Stimulated activated naive B cell treated with anti-CD40 and anti-IgM and Interleukin-4, amounts not matched to agents 10 μg/mL and 1 μg/mL and 100 μg/mL, for 72 hours (primary cell): ENCODE measurements at places on chromosomes 5 and 9.

DNA sequence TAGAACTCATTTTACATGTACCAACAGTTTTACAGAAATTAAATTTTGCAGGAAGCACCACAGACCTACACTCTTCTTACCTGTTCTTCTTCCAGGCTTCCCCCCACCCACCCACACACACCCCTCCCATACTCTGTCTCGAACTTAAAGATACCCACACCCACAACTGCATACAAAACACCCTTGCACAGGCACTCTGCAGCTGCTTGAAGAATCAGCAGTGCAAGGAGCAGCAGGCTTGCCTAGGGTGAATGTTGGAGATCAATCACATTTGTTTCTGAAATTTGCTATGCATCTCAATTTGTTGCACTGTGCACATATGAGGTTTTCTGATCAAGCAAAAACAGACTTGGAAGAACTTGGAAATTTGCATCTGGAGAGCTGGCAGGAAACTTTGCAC, 77.5 kb upstream of the TGFBR1 start:
- no peaks in the 10 kb centered on the region for H3K4me1 ChIP-seq
- no peak overlapping the region for H3K4me3 ChIP-seq
- DNase-seq: no peak
- no peaks in the 10 kb centered on the region for H3K36me3 ChIP-seq
- H3K27me3 ChIP-seq: peaks cover 21% of the 10 kb centered on the region

- DNase-seq: no peak
- H3K27me3 ChIP-seq: peaks cover 75% of the 10 kb centered on the region
- peak within 1 kb of the TSS; percentile 78 for H3K27ac ChIP-seq
- peaks cover 12% of the 10 kb centered on the region for H3K4me1 ChIP-seq
- no peaks in the 10 kb centered on the region for H3K36me3 ChIP-seq
Measured at GRCh38 chr9:137138722-137139467, at the start of gene GRIN1. TSS of gene GRIN1 (plus strand) at chr9:137139154. CDS start at chr9:137139487, 333 bp downstream.

DNA sequence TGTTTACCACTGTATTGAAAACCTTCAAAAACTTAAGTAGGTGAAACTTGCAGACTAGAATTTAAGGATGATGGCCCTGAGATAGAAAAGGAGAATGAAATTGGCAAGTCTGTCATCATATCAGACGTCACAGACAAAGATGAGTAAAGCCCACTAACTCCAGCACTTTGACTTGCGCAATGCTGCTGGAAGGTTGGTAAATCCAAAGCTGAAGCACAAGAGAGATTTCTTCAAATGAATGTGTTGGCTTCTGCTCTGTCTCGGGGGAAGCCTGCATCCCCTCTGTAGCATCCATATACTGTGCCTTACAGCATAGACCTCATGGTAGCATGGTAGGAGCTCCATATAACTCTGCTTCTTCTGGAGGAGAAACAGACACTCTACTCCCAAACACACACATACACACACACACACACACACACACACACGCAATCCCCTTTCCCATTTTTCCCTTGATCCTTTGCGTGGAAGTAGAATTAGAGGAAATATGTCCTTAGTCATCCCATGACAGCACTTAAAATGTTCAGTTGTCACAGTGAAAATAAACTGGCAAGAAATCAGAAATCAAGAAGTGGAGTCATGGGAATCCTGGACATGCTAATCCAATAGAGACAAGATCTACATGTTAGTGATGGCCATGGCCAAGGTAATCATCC, 241.5 kb downstream of the NR3C1 start:
- H3K36me3 ChIP-seq: no peaks in the 10 kb centered on the region
- DNase-seq: no peak
- H3K27ac ChIP-seq: no peak overlapping the region
- H3K27me3 ChIP-seq: no peaks in the 10 kb centered on the region

DNA sequence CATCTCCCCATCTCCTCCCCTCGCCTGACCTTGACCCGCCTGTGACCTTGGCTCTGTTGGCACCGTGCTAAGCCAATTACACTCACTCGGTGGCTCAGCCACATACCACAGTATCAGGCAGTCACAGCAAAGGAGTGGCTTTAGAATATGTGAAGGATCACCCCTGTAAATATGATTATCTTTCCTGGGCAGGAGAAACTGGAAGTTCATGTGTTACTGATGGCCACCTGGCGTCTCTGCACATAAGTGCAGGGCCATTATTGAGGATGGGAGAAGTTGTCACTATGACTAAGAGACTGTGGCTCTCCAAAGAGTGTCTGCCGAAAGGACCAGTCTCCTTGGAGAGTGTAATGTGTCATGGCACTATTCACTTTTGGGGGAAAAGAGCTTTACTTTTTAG, 116.9 kb upstream of the S1PR3 start:
- DNase-seq: no peak
- peaks cover 26% of the 10 kb centered on the region for H3K27me3 ChIP-seq
- H3K36me3 ChIP-seq: peaks cover under 1% of the 10 kb centered on the region
- H3K27ac ChIP-seq: no peak overlapping the region
- H3K4me3 ChIP-seq: no peak overlapping the region

- no peaks in the 10 kb centered on the region for H3K27me3 ChIP-seq
- peaks cover 16% of the 10 kb centered on the region for H3K4me1 ChIP-seq
- no peak overlapping the region for H3K27ac ChIP-seq
- DNase-seq: no peak
- H3K36me3 ChIP-seq: peaks cover 21% of the 10 kb centered on the region
Measured at GRCh38 chr9:123053046-123053445, 19.6 kb downstream of the GPR21 start.

GRCh38 chr5:159616952-159617351, 286.7 kb upstream of the IL12B start:
- H3K4me1 ChIP-seq: no peaks in the 10 kb centered on the region
- H3K4me3 ChIP-seq: no peak overlapping the region
- H3K27me3 ChIP-seq: peaks cover 18% of the 10 kb centered on the region
- no peak overlapping the region for H3K27ac ChIP-seq
- DNase-seq: no peak

DNA sequence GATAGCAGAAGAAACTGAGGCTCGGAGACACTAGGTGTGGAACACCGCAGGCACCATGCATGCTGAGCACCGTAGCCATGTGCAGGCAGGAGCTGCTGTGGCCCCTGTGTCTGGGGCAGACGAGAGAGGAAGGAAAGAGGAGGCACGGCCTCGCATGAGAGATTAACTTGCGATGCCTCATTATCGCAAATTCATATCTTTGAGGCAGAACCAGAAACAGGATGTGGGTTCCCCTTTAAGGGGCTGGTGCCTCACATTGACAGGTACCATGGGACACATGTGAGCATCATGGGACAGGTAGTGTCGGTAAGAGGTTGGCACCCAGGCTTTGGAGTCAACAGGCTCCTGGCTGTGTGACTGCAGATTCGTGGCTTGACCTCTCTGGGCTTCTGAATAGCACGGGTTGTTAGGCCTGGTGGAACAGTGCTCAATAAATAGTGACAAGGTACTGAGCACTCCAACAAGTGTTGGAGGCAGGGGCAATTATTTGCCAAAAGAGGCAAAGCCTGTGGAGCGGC, 40.8 kb downstream of the NAIF1 start:
- H3K4me3 ChIP-seq: peak overlapping the region; percentile 67
- no peaks in the 10 kb centered on the region for H3K36me3 ChIP-seq
- no peaks in the 10 kb centered on the region for H3K27me3 ChIP-seq
- DNase-seq: peak; percentile 74
- peak overlapping the region; percentile 94 for H3K27ac ChIP-seq
- H3K4me1 ChIP-seq: peaks cover 66% of the 10 kb centered on the region

DNA sequence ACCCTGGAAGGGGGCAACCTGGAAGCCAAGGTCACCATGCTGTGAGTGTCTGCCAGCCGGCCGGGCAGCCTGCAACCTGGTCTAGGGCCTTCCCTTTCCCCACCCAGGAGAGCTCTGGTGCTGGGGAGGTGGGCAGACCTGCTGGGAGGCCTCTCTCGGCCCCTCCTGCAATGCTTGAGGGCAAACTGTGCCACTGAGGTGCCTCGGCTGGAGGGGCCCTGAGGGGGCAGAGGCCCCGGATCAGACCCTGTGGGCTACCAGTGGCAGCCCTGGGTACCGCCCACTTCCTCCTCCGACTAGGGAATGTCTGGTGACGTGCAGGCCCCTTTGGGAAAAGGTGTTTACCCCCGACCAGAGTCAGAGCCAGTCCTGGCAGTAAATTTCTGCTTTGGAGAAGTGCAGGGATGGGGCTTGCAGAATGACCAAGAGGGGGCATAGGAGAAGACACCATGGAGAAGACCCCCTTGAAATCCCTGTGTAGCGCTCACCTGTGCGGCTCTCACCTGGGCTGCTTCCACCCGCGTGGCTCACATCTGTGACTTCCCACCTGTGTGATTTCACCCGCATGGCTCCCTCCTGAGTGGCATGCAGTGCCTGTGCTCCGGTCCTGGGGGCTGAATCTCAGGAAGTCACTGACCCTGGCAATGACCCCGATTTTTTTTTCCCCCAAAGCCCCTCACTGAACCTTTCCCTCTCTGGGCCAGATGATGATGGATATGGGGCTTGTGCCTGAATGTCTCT, 1.1 kb downstream of the LCN1 start:
- H3K36me3 ChIP-seq: no peaks in the 10 kb centered on the region
- no peak for DNase-seq

DNA sequence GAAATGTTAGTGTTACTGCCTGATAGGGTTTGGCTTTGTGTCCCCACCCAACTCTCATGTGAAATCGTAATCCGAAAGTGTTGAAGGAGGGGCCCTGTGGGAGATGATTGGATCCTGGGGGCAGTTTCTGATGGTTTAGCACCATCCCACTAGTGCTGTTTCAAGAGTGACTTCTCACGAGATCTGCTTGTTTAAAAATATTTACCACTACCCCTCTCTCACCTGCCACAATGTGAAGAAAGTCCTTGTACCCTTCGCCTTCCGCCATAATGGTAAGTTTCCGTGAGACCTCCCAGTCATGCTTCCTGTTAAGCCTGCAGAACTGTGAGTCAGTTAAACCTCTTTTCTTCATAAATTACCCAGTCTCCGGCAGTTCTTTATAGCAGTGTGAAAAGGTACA, 2.6 kb upstream of the RFX3 start:
- DNase-seq: peak; percentile 39
- no peaks in the 10 kb centered on the region for H3K27me3 ChIP-seq
- peaks cover 9% of the 10 kb centered on the region for H3K36me3 ChIP-seq
- H3K4me3 ChIP-seq: peak overlapping the region; percentile 85
- H3K4me1 ChIP-seq: peaks cover 33% of the 10 kb centered on the region

DNA sequence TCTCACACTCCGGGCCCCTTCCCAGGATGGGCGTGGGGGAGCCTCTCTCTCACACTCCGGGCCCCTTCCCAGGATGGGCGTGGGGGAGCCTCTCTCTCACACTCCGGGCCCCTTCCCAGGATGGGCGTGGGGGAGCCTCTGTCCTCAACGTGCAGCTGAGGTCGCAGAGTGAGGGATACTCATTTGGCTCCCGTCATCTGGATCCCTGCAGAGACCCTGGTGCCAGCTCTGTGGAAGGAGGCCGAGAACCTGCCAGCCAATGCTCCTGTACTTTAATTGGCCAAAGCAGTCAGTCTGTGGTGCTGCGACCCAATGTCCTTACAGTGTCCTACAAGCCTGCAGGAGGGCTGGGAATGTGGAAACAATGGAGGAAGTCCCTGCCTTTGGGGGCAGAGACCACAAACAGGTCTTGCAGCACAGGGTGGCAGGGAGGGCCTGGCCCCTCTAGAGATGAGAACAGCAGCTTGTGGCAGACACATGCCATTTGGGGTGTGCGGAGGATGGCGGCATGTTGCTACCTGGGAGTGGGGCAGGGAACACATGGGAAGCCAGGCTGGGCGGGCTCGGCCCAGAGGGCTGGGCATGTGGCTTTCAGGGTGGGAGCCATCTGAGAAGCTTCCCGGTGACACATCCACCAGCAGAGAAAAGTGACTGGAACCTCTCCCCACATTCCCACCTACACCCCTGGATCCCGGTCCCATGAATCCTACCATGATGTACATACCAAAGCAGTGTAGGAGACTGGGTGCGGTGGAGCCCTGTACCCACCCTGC, 13.6 kb upstream of the MRNIP start:
- DNase-seq: no peak
- peaks cover 62% of the 10 kb centered on the region for H3K36me3 ChIP-seq
- peaks cover 2% of the 10 kb centered on the region for H3K4me1 ChIP-seq
- no peaks in the 10 kb centered on the region for H3K27me3 ChIP-seq

DNA sequence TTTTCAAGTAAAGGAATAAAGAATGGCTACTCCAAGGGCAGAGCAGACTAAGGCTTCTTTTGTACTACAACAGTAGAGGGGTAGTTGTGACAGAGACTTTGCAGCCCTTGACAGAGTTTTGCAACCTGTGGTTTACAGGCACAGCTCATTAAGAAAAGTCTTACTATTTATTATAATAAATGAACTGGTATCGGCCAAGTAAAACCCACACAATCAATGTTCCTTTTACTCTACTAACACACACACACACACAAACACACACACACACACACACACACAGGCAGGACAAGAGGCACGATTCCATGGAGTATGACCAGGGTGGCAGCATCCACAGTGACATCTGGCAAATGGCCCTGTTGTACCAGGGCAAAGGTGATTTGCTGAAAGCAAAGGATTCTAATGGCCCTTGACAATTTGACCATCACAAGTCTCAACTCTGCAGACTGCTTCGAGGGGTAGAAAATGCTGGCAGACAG, 59.1 kb upstream of the GOLPH3 start:
- no peak overlapping the region for H3K4me3 ChIP-seq
- no peaks in the 10 kb centered on the region for H3K27me3 ChIP-seq
- H3K36me3 ChIP-seq: peaks cover 65% of the 10 kb centered on the region
- no peak overlapping the region for H3K27ac ChIP-seq
- H3K4me1 ChIP-seq: peaks cover 38% of the 10 kb centered on the region

DNA sequence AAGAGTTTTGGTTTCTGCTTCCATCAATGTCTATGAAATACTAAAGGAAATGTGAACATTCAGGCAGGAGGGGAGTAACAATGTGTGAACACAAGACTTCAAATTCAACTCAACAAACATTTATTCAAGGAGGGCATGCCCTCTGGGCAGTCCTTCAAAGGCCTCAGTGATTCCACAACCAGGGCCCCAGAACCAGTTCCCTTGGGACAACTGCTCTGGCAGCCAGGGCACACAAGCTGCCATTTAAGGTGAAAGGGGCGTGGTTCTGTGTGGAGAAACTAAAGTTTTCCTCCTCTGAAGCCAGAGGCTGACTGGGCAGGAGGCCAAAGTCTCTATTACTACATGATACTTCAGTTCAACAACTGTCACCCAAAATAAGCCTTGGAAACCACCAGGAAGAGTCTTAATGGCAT, 3.2 kb downstream of the RBM18 start:
- H3K27ac ChIP-seq: no peak overlapping the region
- H3K4me1 ChIP-seq: peaks cover 55% of the 10 kb centered on the region
- peaks cover 38% of the 10 kb centered on the region for H3K36me3 ChIP-seq
- no peak for DNase-seq
- H3K27me3 ChIP-seq: no peaks in the 10 kb centered on the region

DNA sequence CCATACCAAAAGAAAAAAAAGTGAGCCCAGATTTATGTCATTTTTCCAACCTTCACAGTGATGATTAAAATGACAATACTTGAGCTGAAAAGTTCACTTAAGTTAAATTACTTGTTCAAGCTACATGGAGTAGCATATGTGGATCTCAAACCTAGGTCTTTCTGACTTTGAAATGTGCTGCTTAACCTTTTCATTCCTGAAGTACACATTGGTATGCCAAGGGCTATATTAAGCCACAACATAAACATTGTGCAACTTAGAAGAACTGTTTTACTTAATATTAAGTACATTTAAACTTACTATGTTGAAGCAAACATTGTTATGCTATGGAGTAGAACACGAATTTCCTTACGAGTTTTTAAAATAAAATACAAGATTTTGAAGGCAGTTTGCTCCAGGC, 105.0 kb downstream of the GIN1 start:
- DNase-seq: no peak
- H3K36me3 ChIP-seq: peaks cover 6% of the 10 kb centered on the region
- H3K27ac ChIP-seq: no peak overlapping the region
- no peaks in the 10 kb centered on the region for H3K4me1 ChIP-seq
- no peaks in the 10 kb centered on the region for H3K27me3 ChIP-seq
